ENCODE measurements at places on chromosomes 7 and 10. TPM values are rescaled to one million over a fixed set of nuclear protein-coding genes. Genes with fewer than 3 reads are reported as not detected.

CCL26 gene
- not detected for total RNA-seq

- peak; percentile 21 for DNase-seq
Measured at GRCh38 chr10:87761892-87762291, 56.1 kb downstream of the ATAD1 start.

GRCh38 chr10:124740369-124741280, 3.6 kb downstream of the FAM53B start:
- peak; percentile 88 for DNase-seq

DNA sequence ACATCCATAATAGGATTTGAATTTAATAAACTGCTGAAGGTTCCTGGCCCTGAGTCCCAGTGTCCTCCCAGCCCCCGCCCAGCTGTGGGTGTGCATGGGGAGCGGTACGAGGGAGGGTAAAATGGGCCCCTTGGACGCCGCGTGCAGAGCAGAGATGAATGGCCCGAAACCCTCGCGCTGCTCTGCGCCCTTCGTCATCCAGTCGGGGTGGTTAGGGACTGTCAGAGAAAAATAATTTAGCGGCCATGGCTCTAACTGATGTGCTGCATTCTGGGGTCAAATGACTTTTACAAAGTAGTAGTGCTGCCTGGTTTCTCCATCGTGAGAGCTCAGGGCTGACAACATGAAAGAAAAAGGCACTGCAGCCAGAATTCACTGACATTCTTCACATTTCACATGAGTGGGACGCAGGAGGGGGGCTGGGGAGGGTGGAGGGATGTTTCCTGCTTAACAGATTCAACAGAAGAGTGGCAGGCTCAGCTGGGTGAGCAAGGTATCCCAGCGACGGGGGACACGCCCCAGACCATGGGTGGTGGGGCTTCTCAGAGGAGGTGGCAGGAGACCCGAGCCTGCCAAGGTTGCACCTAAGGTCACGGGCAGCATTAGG, 304.5 kb downstream of the WDR37 start:
- DNase-seq = peak; percentile 81

DNA sequence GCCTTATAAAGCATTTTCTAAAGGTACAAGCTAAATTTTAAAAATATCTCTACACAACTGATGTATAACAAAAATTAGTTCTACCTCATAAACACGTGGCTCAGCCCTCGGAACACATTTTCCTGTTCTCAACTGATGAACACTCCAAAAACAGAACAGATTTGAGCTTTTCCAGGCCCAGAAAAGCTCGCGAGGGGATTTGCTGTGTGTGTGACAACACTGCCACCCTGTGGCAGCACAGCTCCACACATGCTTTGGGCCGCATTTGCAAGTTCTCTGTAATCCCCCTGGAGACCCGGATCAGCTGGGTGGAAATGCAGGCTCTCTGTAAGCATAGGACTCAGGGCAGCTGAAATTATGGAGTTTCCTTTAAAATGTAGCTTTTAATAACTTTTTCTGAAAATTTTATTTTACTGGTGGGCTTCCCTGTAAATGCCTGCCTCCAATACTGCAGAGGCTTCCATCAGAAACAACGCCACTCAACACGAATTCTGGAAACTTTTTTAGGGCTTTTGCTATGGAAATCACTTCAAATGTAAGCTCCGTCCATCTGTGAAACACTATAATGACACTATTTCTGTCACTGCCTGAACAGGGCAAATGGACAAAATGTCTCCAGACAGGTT, 155.5 kb downstream of the COBL start:
- peak; percentile 84 for DNase-seq

RAPGEF5 gene
- total RNA-seq = 131 TPM

- no peak for DNase-seq
Measured at GRCh38 chr7:28044825-28045224, 135.8 kb downstream of the JAZF1 start.

- no peak for DNase-seq
Measured at GRCh38 chr10:63829020-63829419, 307.8 kb downstream of the REEP3 start.

GRCh38 chr7:117673839-117674238, 194.0 kb downstream of the CFTR start:
- DNase-seq = peak; percentile 30

DNA sequence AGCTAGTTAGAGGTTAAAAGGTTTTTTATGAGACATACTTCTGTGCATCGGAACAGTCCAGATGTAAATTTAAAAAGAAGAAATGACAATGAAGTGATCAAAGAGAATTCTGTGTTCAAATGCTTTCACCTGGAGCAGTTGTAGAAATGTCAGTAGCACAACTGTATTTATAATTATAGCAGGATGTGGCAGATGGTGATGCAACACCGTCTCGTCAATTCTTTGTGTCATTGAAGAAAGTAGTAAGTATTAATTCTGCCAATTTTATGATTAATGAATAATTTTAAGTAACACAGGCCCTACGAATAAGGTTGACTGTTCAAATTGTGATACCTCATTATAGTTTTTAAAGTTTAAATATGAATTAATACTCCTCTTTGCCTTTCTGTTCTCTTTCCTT, 171.1 kb downstream of the ADK start:
- no peak for DNase-seq

DNA sequence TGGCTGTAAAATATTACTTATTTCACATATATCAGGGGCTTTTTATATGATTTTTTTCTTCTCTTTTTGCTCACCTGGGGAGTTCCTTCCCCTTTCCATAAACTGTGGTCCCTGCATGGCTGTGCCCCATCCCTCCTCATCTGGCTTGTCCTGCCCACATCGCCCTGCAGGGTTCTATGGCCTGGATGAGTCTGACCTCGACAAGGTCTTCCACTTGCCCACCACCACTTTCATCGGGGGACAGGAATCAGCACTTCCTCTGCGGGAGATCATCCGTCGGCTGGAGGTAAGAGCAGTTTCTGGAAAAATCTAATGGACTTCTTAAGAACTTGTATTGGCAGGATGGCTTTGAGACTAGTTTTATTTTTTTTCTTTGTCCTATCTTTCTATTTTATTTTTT, 60.1 kb downstream of the OGDH start:
- DNase-seq = no peak

DNA sequence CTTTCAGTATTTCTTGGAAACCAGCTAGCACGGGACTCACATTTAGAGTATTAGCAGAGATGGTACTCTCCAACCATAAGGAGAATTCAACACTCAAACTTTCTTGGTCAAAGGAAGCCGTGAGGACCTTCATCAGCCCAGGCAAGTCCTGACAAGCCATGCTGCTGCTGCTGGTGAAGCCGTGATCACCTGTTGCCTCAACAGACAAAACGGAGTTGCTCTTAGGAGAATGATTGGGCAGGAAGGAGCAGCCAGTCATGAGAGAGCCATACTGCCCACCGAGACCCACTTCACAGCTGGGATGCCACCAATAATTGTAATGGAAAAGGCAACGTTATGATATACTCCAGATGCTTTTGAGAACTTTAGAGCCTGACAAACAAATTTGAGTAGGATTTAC, 60.8 kb upstream of the PLPP4 start:
- DNase-seq = no peak

DNA sequence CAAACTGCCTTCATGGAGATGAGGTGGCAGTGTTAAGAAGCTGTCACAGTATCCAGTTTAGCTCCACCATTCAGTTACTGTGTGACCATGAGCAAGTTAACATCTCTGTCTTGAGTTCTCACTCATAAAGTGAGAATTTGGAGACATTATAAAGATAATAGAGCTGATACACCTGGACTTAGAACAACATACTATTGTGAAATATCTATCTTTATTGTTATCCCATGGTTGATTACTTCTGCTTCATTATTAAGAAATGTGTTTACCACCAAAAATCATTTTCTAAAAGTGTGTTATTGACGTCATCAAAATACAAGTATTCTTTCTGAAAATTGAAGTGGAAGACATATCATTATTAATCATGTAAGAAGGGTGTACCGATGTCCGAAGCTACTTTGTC, 166.9 kb downstream of the SEMA3A start:
- no peak for DNase-seq

DNA sequence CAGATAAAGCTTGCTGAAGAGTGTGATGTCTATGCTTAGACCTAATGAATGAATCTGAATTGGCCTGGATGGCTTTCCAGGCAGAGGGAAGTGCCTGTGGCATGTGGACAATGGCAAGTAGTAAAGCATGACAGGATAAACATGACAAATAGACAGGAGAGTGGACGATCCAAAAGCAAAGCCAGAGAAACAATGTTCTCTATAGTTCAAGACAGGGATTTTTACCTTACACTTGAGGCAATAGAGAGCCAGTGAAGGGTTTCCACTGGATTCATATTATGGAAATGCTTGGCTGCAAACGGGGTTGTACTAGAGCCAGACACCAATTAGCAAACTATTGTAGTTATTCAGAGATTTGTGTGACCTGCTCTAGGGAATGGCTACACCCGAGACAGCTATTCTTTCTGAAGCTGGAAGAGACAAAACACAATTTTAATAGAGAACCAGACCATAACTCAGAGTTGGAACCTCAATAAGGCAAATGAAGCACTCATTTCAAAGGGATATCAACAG, 2.3 kb downstream of the AGMO start:
- no peak for DNase-seq

DNA sequence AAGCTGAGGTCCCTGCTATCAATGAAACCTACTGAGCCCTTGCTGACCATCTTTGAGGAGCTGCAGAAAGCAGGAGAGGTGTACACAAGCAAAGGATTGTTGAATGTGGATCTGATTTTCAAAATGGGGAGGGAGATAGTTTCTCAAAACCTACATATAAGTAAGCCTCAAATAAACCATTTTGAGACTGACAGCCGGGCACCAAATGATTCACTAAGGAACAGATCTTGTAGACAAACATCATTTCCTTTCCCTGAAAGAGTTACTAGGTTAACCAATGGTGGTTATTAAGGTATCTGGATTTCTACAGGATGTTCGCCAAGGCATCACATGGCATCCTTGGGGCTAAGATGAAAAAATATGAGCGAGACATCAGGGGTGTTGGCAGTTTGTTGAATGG, 24.5 kb upstream of the RHOBTB1 start:
- no peak for DNase-seq

FAM20C gene
- 23.4 TPM for total RNA-seq

SFRP4 gene
- 3.4 TPM for total RNA-seq

FZD1 gene
- 33.9 TPM for total RNA-seq

CTTNBP2 gene
- total RNA-seq = 6.3 TPM

CYP3A4 gene
- total RNA-seq = 0.72 TPM

DNA sequence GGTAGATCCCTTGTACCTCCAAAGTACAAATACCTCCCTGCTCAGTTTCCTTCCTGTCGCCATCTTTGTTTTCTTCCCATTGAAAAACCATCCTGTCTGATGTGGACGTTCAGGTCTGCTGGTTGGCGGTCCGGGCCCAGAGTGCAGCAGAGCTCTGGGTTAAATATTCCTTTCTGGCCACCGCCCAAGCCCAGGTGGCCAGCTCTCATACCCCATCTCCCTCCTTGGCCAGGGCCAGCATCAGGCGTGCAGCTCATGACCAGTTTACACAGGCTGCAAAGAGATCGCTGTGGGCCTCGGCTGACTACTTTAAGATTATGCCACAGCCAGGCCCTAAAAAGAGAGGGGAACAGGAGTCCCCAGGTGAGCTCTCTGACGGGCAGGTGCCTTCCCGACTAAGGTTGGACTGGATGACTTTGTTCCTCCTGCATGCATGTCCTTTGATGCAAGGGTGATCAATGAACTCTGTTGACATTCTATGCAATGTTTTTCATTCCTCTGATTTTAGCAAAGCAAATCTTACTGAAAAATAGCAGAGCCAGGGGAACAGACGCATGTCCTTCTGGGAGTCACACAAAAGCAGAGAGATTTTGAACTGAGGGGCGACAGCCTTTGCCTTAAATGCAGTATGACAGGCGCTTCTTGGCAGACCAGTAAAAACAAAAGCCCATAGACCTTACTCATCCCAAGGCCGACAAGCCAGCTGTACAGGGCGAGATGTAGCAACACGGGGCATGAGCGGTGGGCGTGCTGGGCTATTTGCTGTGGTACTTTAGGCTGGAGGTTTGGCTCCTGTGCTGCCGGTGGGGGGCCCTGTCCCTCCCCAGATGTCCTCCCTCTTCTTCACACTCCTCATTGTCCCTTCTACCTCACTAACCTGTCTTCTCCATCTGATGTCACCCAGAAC, 33.3 kb upstream of the SH2B2 start:
- DNase-seq = no peak

- DNase-seq = no peak
Measured at GRCh38 chr7:22468609-22469008, 31.4 kb downstream of the STEAP1B start.

DKK1 gene
- 26.5 TPM for total RNA-seq

GRCh38 chr7:151782598-151783448, 94.1 kb downstream of the PRKAG2 start:
- DNase-seq = peak; percentile 52

- no peak for DNase-seq
Measured at GRCh38 chr7:135828604-135829003, 80.0 kb upstream of the FAM180A start.

Data from umbilical cord (tissue), 2 donors.